ENCODE measurements at places on chromosomes 4 and X.

- H3K4me1 ChIP-seq = no peaks in the 10 kb centered on the region
- H3K4me3 ChIP-seq = no peak overlapping the region
- DNase-seq = no peak
- no peak overlapping the region for H3K27ac ChIP-seq
- H3K36me3 ChIP-seq = no peaks in the 10 kb centered on the region
These were observed 110.0 kb upstream of the PPARGC1A start for GRCh38 chr4:23999714-24000469.

DNA sequence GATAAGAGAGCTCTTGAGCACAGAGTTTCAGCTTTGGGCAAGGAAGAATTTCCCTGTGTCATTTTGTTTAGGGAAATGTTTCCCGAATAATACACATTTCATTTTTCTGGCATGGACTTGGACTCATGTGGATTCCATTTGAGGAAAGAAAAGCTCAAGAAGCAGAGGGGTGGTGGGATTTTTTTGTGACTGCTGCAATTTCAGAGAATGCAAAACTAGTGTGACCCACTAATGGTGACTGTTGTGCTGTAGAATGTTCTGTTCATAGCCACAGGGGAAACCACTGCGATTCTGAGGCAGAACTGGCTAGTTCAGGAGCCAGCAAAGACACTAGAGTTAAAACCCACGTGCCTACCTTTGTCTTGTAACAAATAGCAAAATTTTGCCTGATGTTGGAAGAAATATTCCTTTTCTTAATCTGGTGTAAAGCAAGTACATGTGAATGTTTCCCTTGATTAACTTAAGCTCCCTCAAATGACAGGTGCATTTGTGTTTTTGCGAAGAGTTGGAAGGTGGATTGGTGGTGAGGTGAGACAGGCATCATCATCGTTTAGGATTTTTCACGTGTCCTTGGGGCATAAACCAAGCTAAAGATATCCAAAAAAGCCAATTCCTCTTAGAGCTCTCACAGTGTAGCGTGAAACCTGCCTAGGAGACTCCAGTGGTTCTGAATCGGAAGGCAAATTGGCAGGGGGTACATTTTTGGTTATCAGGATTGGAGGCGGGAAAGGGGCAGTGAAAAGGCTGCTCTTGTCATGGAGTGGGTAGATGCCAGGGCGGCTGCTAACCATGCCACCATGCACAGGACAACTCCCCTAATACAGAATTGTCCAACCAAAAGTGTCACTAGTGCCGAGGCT lies 38.0 kb upstream of the FAM9C start:
- no peaks in the 10 kb centered on the region for H3K36me3 ChIP-seq
- H3K4me1 ChIP-seq = peaks cover 70% of the 10 kb centered on the region
- H3K27me3 ChIP-seq = no peaks in the 10 kb centered on the region
- no peak for DNase-seq
- H3K27ac ChIP-seq = peak overlapping the region; percentile 97

DNA sequence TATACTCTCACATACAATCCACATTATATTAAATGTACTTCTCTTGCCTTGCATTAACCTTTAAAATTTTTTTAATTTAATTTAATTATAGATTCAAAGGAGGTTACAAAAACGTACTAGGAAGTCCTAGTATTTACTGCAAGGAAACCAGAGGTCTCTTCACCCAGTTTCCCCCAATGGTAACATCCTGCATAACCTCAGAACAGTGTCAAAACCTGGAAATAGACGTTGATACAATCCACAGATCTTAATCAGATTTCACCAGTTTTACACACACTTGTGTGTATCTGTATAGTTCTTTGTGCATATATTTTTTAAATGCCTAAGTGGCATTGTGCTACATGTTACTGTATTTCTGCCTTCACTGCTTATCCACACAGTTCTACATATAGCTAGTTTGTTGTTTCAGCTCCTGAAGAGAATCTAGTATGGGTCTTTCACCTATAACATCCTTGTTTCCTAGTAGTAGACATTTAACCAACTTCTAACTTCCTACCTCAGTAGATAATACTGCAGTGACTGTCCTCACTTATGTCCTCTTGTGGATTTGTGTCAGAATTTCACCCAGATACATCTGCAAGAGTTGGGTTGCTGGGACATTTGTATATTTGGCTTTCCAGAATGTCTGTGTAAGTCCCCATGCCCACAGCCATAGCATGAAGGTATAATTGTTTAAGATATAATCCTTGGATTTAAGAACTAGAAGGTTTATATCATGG lies 103.2 kb downstream of the NFKB1 start:
- H3K27me3 ChIP-seq = no peaks in the 10 kb centered on the region
- peaks cover 53% of the 10 kb centered on the region for H3K4me1 ChIP-seq
- H3K27ac ChIP-seq = peak overlapping the region; percentile 31
- peaks cover 85% of the 10 kb centered on the region for H3K36me3 ChIP-seq

GRCh38 chr4:111601671-111602070 lies 543.6 kb upstream of the FAM241A start:
- DNase-seq = no peak
- H3K36me3 ChIP-seq = no peaks in the 10 kb centered on the region
- no peak overlapping the region for H3K27ac ChIP-seq
- no peaks in the 10 kb centered on the region for H3K27me3 ChIP-seq
- no peak overlapping the region for H3K4me3 ChIP-seq

- H3K4me1 ChIP-seq = peaks cover 17% of the 10 kb centered on the region
- no peak for DNase-seq
These were observed 107.3 kb upstream of the ENPP6 start for GRCh38 chr4:184324939-184325477.

GRCh38 chrX:54824722-54825121 lies 17.2 kb downstream of the MAGED2 start:
- H3K27me3 ChIP-seq = no peaks in the 10 kb centered on the region
- H3K4me3 ChIP-seq = no peak overlapping the region
- H3K4me1 ChIP-seq = no peaks in the 10 kb centered on the region
- DNase-seq = no peak

- H3K4me3 ChIP-seq = no peak within 1 kb of the TSS
- H3K27me3 ChIP-seq = peaks cover 8% of the 10 kb centered on the region
- DNase-seq = no peak
- H3K27ac ChIP-seq = no peak within 1 kb of the TSS
- H3K36me3 ChIP-seq = no peaks in the 10 kb centered on the region
These were observed at the start of gene MXRA5 for GRCh38 chrX:3346501-3347259. Gene MXRA5 (minus strand): TSS chrX:3346652. CDS start chrX:3343833, 2,819 bp downstream.

- no peaks in the 10 kb centered on the region for H3K36me3 ChIP-seq
- H3K27ac ChIP-seq = no peak overlapping the region
- no peaks in the 10 kb centered on the region for H3K27me3 ChIP-seq
- no peaks in the 10 kb centered on the region for H3K4me1 ChIP-seq
These were observed 192.7 kb downstream of the GASK1B start for GRCh38 chr4:157980158-157980557.

- peaks cover 11% of the 10 kb centered on the region for H3K36me3 ChIP-seq
- no peak for DNase-seq
- no peak overlapping the region for H3K4me3 ChIP-seq
- peak overlapping the region; percentile 45 for H3K27ac ChIP-seq
- H3K4me1 ChIP-seq = peaks cover 47% of the 10 kb centered on the region
These were observed 518.9 kb downstream of the MID1IP1 start for GRCh38 chrX:39320165-39320564.

GRCh38 chrX:86103061-86103460 lies 45.2 kb upstream of the DACH2 start:
- no peak for DNase-seq
- H3K27ac ChIP-seq = no peak overlapping the region
- H3K36me3 ChIP-seq = no peaks in the 10 kb centered on the region

DNA sequence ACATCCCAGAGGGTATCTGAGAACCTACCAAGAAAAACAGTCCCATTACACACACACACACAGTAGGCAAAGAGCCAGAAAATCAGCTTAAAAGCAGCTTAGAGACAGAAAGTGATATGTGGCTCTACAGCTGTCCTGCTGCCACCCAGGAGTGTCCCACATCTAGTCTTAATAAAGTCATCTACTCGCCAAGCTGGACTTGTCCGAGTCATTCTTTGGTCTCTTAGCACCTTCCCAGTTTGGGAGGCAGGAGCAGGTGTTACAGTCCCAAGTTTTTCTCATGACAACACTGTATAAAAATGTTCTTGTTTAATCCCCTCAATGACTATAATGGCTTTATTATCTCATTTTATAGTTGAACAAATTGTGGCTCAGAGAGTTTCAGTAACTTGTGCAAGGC lies 252.5 kb upstream of the CASK start:
- H3K4me1 ChIP-seq = no peaks in the 10 kb centered on the region
- DNase-seq = no peak
- H3K4me3 ChIP-seq = no peak overlapping the region
- H3K27me3 ChIP-seq = no peaks in the 10 kb centered on the region
- H3K27ac ChIP-seq = no peak overlapping the region

DNA sequence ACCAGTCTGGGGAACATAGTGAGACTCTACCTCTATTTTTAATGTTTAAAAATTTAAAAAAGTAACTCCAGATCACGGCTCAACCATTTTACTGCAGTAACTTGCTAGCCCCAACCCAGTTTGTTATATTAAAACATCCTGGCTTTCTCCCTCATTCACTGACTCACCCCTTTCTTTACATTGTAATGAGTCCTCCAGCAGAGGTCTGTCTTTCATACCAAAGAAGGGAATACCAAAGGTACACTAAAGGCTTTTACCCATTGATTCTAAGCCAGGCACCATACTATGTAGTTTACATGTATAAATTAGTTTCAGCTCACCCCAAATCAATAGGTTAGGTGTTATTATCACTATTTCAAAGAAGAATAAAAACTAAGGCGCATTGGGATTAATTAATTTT lies 286.9 kb downstream of the PACRGL start:
- no peak overlapping the region for H3K27ac ChIP-seq
- no peak overlapping the region for H3K4me3 ChIP-seq
- H3K4me1 ChIP-seq = no peaks in the 10 kb centered on the region
- no peaks in the 10 kb centered on the region for H3K36me3 ChIP-seq
- no peaks in the 10 kb centered on the region for H3K27me3 ChIP-seq

DNA sequence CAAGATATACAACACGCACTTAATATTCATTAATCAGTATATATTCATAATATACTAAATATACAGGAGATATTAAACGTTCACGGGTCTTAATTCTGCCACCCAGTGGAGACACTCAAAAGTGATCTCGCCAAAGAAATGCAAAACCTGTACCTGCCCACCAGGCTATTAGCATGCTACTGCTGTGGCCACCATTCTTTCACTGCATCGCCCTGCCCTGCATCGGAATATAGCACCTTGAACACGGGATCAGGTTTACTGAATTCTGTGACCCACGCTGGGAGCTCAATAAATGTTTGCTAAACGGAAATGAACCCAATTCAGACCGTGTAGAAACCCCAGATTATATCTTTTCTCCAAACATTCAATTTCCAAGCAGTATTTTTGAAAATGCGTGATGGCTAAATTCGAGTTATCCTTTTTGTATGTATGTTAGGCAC lies 840 bp upstream of the CLCN3 start:
- H3K27ac ChIP-seq = peak overlapping the region; percentile 99
- H3K4me1 ChIP-seq = peaks cover 57% of the 10 kb centered on the region
- DNase-seq = peak; percentile 35
- peaks cover 3% of the 10 kb centered on the region for H3K36me3 ChIP-seq

DNA sequence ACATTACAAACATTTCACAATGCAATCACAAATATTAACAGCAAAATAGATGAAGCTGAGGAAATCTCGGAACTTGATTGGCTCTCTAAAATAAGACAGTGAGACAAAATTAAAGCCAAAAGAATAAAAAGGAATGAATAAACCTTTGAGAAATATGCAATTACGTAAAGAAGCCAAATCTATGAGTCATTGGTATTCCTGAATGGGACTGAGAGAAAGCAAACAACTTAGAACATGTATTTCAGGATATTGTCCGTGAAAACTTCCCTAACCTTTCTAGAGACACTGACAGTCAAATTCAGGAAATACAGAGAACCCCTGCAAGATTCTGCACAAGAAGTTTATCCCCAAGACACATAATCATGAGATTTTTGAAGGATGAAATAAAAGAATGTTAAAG lies 48.4 kb upstream of the SPANXN2 start:
- no peak overlapping the region for H3K27ac ChIP-seq
- H3K36me3 ChIP-seq = no peaks in the 10 kb centered on the region
- H3K4me3 ChIP-seq = no peak overlapping the region
- no peaks in the 10 kb centered on the region for H3K27me3 ChIP-seq
- H3K4me1 ChIP-seq = no peaks in the 10 kb centered on the region
- DNase-seq = no peak

- no peaks in the 10 kb centered on the region for H3K27me3 ChIP-seq
- peak overlapping the region; percentile 97 for H3K27ac ChIP-seq
- peaks cover 40% of the 10 kb centered on the region for H3K4me1 ChIP-seq
These were observed 46.4 kb downstream of the PRPS1 start for GRCh38 chrX:107674480-107675364.

- no peaks in the 10 kb centered on the region for H3K27me3 ChIP-seq
- peak overlapping the region; percentile 99 for H3K27ac ChIP-seq
- peaks cover 16% of the 10 kb centered on the region for H3K36me3 ChIP-seq
- peaks cover 34% of the 10 kb centered on the region for H3K4me1 ChIP-seq
These were observed 1.4 kb upstream of the CAMK2D start for GRCh38 chr4:113763029-113763285.

DNA sequence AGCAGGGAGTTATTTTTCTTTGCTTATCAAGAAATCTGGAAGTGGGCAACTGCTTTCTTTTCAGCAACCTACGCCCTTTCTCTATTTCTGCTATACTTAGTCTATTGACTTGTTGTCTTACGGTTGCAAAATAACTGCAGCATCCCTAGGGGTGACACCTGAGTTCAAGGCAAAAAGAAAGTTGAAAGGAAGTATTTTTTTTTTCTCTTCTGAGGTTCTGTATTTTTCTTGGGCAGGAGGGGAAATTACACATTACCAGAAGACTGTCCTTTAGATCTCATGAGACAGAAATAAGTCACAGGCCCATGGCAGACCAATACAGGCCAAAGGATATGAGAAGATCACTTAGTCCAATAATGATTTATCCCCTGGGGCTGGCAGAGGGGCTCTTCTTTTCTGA lies 204.7 kb upstream of the CASK start:
- H3K27me3 ChIP-seq = no peaks in the 10 kb centered on the region

Measured in T-helper 2 cell treated with Interferon-gamma antibody and Interleukin-4, amounts not matched to agents 5 μg/mL and 100 μg/mL, for 36 hours (primary cell).